ENCODE measurements at places on chromosomes 3 and 15.

- DNase-seq = no peak
Measured at GRCh38 chr3:7506606-7507180, 645.8 kb downstream of the GRM7 start.

GRCh38 chr3:127206154-127206553 is 13.2 kb downstream of the PRR23E start:
- DNase-seq = no peak

- no peak for DNase-seq
Measured at GRCh38 chr3:12962292-12962691, 110.9 kb downstream of the IQSEC1 start.

- DNase-seq = no peak
Measured at GRCh38 chr3:167666563-167666962, 12.8 kb upstream of the WDR49 start.

- DNase-seq = no peak
Measured at GRCh38 chr15:88542342-88542733, 4.1 kb downstream of the DET1 start.

GRCh38 chr3:7659079-7659478 is 798.2 kb downstream of the GRM7 start:
- DNase-seq = no peak

DNA sequence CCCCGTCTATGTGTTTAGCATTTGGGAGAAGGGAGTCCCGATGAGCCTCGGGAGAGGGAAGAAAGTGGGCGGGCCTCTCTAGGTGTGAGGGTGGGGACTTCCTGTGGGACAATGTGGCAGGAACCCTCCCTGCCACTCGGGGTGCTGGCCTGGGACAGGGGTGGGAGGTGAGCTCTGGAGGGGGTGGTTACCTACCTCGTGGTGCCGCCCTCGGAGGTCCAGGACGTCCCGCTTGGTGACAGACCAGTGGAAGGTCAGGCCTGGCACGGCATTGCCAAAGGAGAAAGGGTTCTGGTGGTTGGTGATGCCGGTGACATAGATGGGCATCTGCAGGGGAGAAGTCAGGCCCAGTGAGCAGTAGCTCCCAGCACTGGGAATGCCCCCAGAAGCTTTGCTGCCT is 83.5 kb downstream of the NUP210 start:
- DNase-seq = no peak

DNA sequence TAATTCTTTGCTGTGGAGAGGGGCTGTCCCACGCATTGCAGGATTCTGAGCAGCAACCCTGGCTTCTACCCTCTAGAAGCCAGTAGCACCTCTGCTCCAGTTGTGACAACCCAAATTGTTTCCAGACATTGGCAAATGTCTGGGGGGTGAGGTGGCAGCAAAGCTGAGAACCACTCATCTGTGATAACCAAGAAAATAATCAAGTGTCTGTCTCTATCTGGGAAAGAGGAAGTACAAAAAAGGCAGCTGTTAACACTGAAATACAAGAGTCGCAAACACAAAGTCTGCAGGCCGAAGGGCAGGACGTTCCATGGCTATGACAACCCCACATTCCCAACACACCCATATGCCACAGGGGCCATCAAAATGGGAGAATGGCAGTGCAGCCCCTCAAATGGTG is 42.2 kb upstream of the GNB5 start:
- DNase-seq = no peak

DNA sequence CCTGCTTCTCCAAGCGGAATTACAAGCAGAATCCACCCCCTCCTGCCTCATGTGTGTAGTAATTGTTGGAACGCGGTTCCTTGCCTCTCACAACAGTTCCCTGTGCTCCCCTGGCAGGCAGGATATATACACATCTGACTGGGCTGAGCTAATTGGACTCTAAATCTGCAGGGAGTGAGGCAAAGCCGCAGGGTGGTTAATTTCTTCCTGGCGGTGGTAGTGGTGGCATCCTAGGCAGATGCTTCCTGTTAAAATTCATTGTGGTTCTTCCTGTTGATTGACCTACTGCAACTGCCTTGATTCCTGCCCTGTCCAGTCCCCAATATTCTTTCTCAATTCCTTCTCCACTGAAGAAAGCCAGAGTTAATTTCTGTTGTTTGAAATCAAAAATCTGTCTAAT is 202.9 kb upstream of the PROK2 start:
- DNase-seq = no peak

- DNase-seq = no peak
Measured at GRCh38 chr3:151402349-151402748, 17.8 kb upstream of the P2RY12 start.

- DNase-seq = peak; percentile 44
Measured at GRCh38 chr3:150411546-150411945, 3.4 kb downstream of the TSC22D2 start.

DNA sequence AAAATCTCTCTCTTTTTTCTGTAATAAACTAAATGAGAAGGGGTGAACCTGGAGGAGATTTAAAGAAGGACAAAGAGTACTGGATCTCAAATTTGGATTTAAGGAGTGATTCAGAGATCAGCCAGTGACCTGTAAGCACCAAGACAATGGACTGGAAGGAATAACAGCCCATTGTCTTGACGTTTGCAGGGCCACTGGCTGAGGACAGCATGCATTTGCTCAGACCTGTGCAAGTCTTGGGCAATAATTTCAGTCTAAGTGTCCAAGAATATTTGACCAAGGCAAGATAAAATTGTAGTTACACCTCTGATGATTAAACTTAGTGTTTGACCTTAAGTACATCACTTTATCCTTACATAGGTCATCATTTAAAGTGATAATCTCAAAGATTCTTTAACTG is 55.8 kb upstream of the OSTN start:
- DNase-seq = no peak

GRCh38 chr3:123201223-123201556 is 553 bp upstream of the SEC22A start:
- DNase-seq = no peak
